ENCODE measurements at places on chromosomes 4 and X.
A peak's percentile ranks its signal among the peaks of the same experiment; 100 is the strongest.

DNA sequence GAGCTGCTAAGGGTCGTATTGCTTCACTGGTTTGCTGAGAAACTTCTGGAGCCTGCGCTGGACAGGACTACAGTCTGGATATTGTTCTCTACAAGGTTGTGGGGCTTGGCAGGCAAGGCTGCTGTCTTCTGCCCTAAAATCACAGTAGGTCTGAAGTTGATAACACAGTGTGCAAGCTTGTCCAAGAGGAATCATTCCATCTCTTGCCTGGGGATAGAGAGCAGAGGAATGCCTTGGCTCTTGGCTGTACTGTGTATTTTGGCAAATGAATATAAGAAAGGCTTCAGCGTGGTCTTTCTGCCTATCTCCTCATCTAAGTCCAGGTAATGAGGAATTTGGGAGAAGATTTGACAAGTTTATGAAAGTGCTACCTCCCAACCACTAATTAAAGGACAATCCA, 9.4 kb upstream of the RASL11B start:
- DNase-seq, result no peak

DNA sequence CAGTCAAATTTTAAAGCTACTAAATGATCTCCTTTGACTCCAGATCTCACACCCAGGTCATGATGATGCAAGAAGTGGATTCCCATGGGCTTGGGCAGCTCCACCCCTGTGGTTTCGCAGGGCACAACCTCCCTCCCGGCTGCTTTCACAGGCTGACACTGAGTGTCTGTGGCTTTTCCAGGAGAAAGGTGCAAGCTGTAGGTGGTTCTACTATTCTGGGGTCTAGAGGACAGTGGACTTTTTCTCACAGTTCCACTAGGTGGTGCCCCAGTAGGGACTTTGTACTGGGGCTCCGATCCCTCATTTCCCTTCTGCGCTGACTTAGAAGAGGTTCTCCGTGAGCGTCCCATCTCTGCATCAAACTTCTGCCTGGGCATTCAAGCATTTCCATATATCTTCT, 845.2 kb downstream of the PCDH18 start:
- no peak for DNase-seq

- no peak for DNase-seq
Measured at GRCh38 chrX:82961129-82961528, 547.0 kb upstream of the POU3F4 start.

GRCh38 chrX:17046478-17047097, 100.1 kb downstream of the REPS2 start:
- peak; percentile 13 for DNase-seq

DNA sequence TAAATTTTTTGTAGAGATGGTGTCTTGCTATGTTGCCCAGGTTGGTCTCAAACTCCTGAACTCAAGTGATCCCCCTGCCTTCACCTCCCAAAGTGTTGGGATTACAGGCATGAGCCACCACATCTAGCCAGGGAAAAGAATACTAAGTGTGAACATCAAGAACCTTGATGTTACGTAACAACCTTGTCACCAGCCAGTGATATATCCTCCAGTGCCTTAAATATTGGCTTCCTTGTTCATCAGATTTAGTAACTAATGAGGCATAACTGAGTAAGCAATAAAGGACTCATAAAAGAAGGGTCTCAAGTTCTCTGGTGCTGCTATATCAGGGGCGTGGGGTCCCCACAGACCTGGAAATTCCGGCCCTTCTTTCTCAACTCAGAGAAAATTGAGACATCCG, 60.5 kb upstream of the ENPEP start:
- no peak for DNase-seq

Data from activated CD8-positive, alpha-beta memory T cell treated with anti-CD3 and anti-CD28 coated beads for 4 hours (primary cell).